ENCODE measurements at places on chromosomes 13 and 19. TPM values are rescaled to one million over a fixed set of nuclear protein-coding genes. Genes with fewer than 3 reads are reported as not detected.

TBC1D4 gene
- total RNA-seq, result 67.2 TPM

NALCN gene
- not detected for total RNA-seq

TEX29 gene
- 0.50 TPM for total RNA-seq

CEACAM4 gene
- 0.28 TPM for total RNA-seq

DNA sequence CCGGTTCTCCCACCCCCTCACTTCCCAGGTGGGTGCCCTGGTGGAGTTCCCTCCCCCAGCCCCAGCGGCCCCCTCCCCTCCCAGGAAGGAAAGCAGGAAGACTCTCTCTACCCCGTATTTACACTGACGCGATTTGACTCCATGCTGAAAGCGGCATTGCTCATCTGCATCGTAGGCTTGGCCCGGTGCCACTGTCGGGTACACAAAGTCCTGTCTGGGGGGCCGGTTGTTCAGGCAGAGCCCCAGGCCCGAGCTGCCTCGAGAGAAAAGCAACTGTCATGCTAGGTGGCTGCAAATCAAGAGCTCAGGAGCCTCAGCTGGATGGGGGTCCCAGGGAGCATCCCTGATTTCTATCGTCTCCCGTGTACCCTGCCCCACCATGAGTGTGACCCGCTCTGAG is 14.9 kb downstream of the ADAMTS10 start:
- no peaks in the 10 kb centered on the region for H3K36me3 ChIP-seq
- no peaks in the 10 kb centered on the region for H3K27me3 ChIP-seq
- DNase-seq, result no peak
- H3K4me3 ChIP-seq, result no peak overlapping the region
- no peak overlapping the region for H3K27ac ChIP-seq

GRCh38 chr13:106534639-106535551 is 567 bp downstream of the EFNB2 start:
- H3K36me3 ChIP-seq, result no peaks in the 10 kb centered on the region
- H3K4me3 ChIP-seq, result no peak overlapping the region
- H3K4me1 ChIP-seq, result peaks cover 24% of the 10 kb centered on the region
- H3K27me3 ChIP-seq, result peaks cover 3% of the 10 kb centered on the region
- H3K27ac ChIP-seq, result no peak overlapping the region

DNA sequence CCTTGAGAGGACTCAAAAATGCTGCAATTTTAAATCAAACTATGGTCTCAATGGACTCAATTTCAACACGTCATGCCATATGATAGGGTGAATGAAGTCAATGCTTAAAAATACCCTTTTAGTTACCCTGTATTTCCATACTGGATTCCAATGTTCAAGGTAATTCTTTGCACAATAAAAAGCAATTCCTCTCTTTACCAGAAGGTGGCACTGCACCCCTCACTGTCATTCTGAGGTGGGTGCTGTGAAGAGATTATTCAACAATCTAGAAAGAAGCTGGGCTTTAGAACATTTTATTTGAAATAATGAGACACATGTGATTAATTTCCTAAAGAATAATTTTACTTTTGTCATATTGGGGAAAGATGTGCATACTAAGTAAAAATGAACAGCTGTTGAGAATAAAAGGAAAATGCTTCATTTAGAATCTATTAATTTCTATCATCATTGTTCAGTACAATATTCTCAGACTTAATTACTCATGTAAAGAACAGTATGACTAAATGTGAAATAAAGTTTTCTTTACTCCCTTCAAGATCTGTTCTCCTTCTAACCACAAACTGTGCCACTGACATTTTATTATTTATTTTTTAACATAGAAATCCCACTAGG is 789.1 kb downstream of the GPC5 start:
- no peaks in the 10 kb centered on the region for H3K4me1 ChIP-seq
- no peaks in the 10 kb centered on the region for H3K27me3 ChIP-seq
- H3K27ac ChIP-seq, result no peak overlapping the region
- H3K36me3 ChIP-seq, result no peaks in the 10 kb centered on the region

- DNase-seq, result no peak
- no peaks in the 10 kb centered on the region for H3K27me3 ChIP-seq
- no peak overlapping the region for H3K4me3 ChIP-seq
- no peaks in the 10 kb centered on the region for H3K4me1 ChIP-seq
- H3K36me3 ChIP-seq, result no peaks in the 10 kb centered on the region
Measured at GRCh38 chr19:9485140-9485539, 13.3 kb downstream of the ZNF560 start.

GRCh38 chr13:43787518-43787891 is 733 bp upstream of the ENOX1 start:
- no peak for DNase-seq
- H3K36me3 ChIP-seq, result no peaks in the 10 kb centered on the region
- H3K27ac ChIP-seq, result no peak overlapping the region
- peaks cover 4% of the 10 kb centered on the region for H3K27me3 ChIP-seq
- no peak overlapping the region for H3K4me3 ChIP-seq

GRCh38 chr13:73300718-73301425 is 242.1 kb downstream of the KLF5 start:
- no peaks in the 10 kb centered on the region for H3K4me1 ChIP-seq
- no peak overlapping the region for H3K4me3 ChIP-seq
- H3K36me3 ChIP-seq, result no peaks in the 10 kb centered on the region
- no peaks in the 10 kb centered on the region for H3K27me3 ChIP-seq
- no peak overlapping the region for H3K27ac ChIP-seq
- DNase-seq, result no peak

DNA sequence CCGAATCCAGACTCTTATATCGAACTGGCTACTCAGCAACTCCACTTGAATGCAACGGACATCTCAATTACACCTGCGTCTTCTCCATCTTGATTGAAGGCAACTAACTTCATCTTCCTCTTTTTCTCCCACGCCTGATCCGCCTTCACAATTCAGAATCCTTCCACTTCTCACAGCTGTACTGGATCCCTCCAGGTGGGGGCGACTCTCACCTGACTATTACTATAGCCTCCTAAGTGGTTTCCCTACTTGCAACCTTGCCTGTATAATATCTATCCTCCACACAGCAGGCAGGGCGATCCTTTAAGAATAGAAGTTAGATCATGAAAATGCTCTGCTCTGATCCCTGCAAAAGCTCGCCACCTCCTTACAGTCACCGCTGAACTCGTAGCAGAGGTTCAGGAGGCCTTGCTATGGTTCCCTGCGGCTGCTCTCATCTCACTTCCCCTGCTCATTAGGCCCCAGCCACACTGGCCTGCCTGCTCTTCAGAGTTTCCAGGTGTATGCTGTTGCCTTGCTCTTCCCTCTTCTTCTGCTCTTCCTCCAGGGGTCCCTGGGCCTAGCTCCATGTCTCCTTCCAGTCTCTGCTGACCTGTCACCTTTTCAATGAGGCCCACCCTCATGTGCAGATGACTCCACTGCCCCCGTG is 31.9 kb downstream of the RFXAP start:
- no peak for DNase-seq
- H3K36me3 ChIP-seq, result no peaks in the 10 kb centered on the region
- H3K27me3 ChIP-seq, result no peaks in the 10 kb centered on the region
- H3K4me3 ChIP-seq, result no peak overlapping the region
- no peak overlapping the region for H3K27ac ChIP-seq
- no peaks in the 10 kb centered on the region for H3K4me1 ChIP-seq

DNA sequence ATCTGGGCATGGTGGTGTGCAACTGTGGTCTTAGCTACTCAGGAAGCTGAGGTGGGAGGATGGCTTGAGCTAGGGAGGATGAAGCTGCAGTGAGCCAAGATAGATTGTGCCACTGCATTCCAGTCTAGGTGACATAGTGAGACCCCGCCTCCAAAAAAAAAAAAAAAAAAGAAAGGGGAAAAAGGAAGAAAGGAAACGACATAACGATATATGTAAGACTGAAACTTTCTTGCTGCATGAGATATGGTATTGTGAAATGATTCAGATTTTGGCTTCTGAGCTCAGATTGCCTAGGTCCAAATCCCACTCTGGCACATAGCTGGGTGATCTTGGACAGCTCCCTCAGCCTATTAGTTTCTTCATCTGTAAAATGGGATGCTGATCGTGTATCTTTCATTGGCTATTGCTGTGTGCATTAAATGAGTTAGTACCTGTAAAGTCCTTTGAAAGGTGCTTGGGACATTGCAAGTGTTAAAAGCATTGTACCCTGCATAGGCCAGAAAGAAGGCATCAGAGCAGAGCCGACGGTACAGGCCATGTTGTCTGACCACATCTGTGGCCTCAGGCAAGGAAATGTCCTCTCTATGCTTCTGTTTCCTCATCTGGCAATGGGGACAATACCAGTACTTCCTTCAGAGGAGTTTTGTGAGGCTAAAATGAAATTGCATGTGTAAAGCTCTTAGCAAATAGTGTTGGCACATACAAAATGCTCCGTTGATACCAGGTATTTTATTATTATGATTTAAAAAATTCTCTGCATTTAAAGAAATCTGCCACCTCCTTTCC is 32.6 kb upstream of the SLC46A3 start:
- H3K4me1 ChIP-seq, result peaks cover 15% of the 10 kb centered on the region
- no peak overlapping the region for H3K27ac ChIP-seq
- no peaks in the 10 kb centered on the region for H3K36me3 ChIP-seq
- H3K4me3 ChIP-seq, result no peak overlapping the region
- no peak for DNase-seq

DNA sequence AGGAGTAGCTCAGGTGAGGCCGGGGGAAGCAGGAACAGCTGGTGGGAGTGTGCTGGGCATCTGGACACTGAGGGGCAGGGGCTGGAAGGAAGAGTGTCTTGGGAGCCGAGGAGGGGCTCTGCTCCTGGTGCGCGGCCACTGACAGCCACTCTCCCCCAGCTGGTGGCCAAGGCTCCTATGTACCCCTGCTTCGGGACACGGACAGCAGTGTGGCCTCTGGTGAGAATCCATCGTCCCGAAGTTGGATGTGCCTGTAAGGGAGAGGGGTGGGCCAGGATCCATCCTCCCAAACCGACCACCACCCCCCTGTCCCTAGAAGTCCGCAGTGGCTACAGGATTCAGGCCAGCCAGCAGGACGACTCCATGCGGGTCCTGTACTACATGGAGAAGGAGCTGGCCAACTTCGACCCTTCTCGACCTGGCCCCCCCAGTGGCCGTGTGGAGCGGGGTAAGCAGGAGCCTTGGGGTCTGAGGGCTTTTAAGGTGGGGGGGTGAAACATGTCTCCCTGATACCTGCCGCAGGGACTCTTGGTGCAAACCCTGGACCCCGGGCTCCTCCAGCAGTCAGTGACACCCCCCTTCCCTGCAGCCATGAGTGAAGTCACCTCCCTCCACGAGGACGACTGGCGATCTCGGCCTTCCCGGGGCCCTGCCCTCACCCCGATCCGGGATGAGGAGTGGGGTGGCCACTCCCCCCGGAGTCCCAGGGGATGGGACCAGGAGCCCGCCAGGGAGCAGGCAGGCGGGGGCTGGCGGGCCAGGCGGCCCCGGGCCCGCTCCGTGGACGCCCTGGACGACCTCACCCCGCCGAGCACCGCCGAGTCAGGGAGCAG is 2.0 kb upstream of the USF2 start:
- DNase-seq, result no peak
- H3K36me3 ChIP-seq, result peaks cover 25% of the 10 kb centered on the region
- H3K4me1 ChIP-seq, result peaks cover 33% of the 10 kb centered on the region
- H3K4me3 ChIP-seq, result peak overlapping the region; percentile 56

- H3K27ac ChIP-seq, result no peak overlapping the region
- peaks cover 26% of the 10 kb centered on the region for H3K4me1 ChIP-seq
Measured at GRCh38 chr19:38400361-38400760, 2.5 kb upstream of the FAM98C start.

- no peak overlapping the region for H3K4me3 ChIP-seq
- no peaks in the 10 kb centered on the region for H3K27me3 ChIP-seq
- no peaks in the 10 kb centered on the region for H3K36me3 ChIP-seq
- no peaks in the 10 kb centered on the region for H3K4me1 ChIP-seq
- H3K27ac ChIP-seq, result no peak overlapping the region
Measured at GRCh38 chr13:75643182-75643581, 7.1 kb downstream of the LMO7 start.

DNA sequence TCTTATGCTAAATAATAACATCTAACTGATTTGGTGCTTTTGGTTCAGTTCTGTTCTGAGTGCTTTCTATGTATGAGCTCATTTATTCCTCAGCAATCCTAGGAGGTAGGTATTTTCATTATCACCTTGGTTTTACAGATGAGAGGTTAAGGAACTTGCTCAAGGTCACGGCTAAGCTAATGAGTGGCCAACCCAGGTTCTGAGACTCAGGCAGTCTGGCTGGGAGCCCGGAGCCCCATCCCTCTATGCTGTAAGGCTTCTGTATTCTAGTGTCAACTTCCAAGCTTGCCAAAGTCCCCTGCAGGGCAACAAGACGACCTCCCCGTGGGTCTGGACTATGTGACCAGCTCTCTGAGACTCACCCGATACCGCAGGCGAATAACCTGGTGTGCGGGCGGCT is 60.5 kb downstream of the PARP4 start:
- no peaks in the 10 kb centered on the region for H3K4me1 ChIP-seq
- no peak for DNase-seq
- peaks cover 57% of the 10 kb centered on the region for H3K36me3 ChIP-seq
- H3K27me3 ChIP-seq, result no peaks in the 10 kb centered on the region

DNA sequence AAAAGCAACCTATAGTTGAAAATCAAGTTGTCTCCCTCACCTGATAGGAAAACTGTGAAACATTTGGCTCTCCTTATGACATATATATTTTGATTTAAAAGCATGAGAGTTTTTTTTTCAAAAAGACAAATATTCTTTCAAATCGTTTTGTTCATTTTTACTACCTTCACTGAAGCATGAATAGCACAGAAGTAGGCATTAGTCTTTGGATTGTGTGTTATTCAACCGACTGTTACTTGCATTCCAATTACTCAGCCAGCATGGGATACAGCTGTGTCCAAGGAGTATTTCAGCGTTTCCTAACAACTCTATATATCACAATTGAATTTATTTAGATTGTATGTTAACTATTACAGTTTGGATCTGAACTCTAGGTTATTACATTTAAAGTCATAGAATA is 135.2 kb downstream of the PCDH9 start:
- no peak for DNase-seq
- no peaks in the 10 kb centered on the region for H3K27me3 ChIP-seq

Data from CD4-positive, alpha-beta memory T cell (primary cell).